CD8-positive, alpha-beta memory T cell (primary cell): ENCODE measurements at places on chromosomes 13 and 19.

- no peaks in the 10 kb centered on the region for H3K36me3 ChIP-seq
- H3K27me3 ChIP-seq: no peaks in the 10 kb centered on the region
- H3K4me1 ChIP-seq: no peaks in the 10 kb centered on the region
- no peak overlapping the region for H3K27ac ChIP-seq
- no peak for DNase-seq
- no peak overlapping the region for H3K4me3 ChIP-seq
These were observed 144.1 kb downstream of the DPF1 start for GRCh38 chr19:38079926-38080380.

DNA sequence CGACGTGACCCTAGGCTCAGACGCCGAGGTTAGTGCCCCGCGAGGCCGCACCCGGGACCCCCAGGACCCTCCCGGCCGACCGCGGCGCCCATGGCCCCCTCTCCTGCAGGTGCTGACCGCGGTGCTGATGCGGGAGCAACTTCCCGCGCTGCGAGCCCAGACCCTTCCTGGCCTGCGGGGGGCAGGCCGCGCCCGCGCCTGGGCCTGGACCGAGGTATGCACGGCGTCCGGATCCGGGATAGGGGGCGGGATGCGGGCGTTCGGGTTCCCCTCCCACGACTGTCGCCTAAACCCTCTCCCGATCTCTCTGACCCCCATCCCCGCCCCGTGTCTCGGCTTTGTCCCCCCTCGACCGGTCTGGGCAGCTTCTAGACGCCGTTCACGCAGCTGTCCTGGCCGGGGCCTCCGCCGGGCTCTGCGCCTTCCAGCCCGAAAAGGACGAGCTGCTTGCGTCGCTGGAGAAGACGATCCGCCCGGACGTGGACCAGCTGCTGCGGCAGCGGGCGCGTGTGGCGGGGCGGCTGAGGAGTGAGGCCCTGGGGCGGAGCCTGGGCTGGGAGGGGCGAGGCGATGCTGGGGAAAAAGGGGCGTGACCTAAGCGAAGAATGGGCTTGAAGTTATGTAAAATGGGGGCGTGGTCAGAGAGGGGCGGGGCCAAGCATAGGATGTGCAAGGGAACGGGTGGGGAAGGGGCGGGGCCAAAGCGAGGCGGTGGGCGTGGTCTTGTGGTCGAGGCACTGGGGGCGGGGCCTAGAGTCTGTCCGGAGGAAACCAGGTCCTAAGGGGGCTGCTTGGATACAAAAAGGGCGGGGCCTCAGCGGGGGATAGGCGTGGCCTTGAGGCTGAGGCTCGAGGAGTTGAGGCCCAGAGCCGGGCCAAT, 16.0 kb upstream of the COLGALT1 start:
- peaks cover 10% of the 10 kb centered on the region for H3K4me1 ChIP-seq
- no peak overlapping the region for H3K27ac ChIP-seq
- H3K4me3 ChIP-seq: peak overlapping the region; percentile 66
- no peaks in the 10 kb centered on the region for H3K27me3 ChIP-seq

- DNase-seq: no peak
- H3K27me3 ChIP-seq: no peaks in the 10 kb centered on the region
- no peaks in the 10 kb centered on the region for H3K36me3 ChIP-seq
- no peak overlapping the region for H3K4me3 ChIP-seq
- H3K4me1 ChIP-seq: no peaks in the 10 kb centered on the region
- no peak overlapping the region for H3K27ac ChIP-seq
These were observed 65.8 kb downstream of the MRPL57 start for GRCh38 chr13:21242236-21242635.

- DNase-seq: no peak
- H3K4me1 ChIP-seq: peaks cover 9% of the 10 kb centered on the region
- no peak overlapping the region for H3K4me3 ChIP-seq
- peaks cover 5% of the 10 kb centered on the region for H3K27me3 ChIP-seq
These were observed 22.9 kb downstream of the ZNF114 start for GRCh38 chr19:48292798-48293197.

DNA sequence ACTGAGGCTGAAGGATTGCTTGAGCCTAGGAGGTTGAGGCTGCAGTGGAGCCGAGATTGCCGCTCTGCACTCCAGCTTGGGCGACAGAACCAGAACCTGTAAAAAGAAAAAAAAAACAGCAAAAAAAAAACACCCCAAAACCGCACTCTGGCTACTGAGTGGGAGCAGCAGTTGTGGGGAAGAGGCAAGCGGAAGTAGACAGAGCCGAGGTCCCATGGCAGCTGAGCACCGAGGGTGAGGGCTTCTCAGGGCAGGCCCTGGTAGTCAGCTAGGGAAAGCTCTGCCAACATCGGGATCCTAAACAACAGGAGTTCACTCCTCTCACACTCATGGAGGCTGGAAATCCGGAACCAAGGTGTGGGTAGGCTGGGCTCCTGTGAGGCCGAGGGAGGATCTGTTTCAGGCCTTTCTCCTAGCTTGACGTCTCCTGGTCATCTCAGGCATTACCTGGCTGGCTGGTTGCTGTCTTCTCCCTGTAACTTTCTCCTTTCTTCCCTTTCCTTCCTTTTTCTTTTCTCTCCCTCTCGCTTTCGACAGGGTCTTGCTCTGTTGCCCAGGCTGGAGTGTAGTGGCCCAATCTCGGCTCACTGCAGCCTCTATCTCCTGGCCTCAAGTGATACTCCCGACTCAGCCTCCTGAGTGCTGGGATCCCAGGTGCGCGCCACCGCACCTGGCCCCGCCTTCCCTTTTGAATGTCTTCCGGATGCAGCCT, 15.8 kb upstream of the LATS2 start:
- H3K27ac ChIP-seq: no peak overlapping the region
- H3K4me1 ChIP-seq: peaks cover 12% of the 10 kb centered on the region
- H3K36me3 ChIP-seq: no peaks in the 10 kb centered on the region

GRCh38 chr13:66509175-66509574, 721.0 kb downstream of the PCDH9 start:
- no peak overlapping the region for H3K27ac ChIP-seq
- DNase-seq: no peak
- no peaks in the 10 kb centered on the region for H3K36me3 ChIP-seq
- no peaks in the 10 kb centered on the region for H3K4me1 ChIP-seq
- H3K4me3 ChIP-seq: no peak overlapping the region

- H3K36me3 ChIP-seq: no peaks in the 10 kb centered on the region
- DNase-seq: no peak
- H3K27ac ChIP-seq: no peak overlapping the region
- H3K4me1 ChIP-seq: no peaks in the 10 kb centered on the region
- H3K27me3 ChIP-seq: no peaks in the 10 kb centered on the region
These were observed 110.3 kb upstream of the ABCC4 start for GRCh38 chr13:95411428-95412040.

GRCh38 chr19:40607311-40608239, 6.4 kb downstream of the LTBP4 start:
- H3K27ac ChIP-seq: no peak overlapping the region
- no peaks in the 10 kb centered on the region for H3K27me3 ChIP-seq
- no peak overlapping the region for H3K4me3 ChIP-seq
- H3K4me1 ChIP-seq: peaks cover 68% of the 10 kb centered on the region

DNA sequence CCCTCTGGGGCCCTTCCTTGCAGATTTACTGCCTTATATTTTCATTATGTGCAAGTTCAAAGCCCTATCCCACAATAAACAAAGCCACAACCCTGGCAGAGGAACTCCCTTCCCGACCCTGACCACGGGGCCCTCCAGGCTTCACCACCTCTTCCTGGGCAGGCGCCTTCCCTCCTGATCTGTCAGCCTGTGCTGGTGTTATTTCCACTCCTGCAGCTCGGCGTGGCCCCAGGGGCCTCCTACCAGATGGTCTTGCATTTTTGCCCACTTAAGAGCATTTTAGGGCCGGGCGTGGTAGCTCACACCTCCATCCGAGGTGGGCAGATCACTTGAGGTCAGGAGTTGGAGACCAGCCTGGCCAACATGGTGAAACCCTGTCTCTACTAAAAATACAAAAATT, 22.8 kb downstream of the SLC15A1 start:
- no peak overlapping the region for H3K4me3 ChIP-seq
- DNase-seq: no peak
- H3K36me3 ChIP-seq: no peaks in the 10 kb centered on the region
- no peaks in the 10 kb centered on the region for H3K4me1 ChIP-seq
- H3K27ac ChIP-seq: no peak overlapping the region

- no peak overlapping the region for H3K4me3 ChIP-seq
- H3K4me1 ChIP-seq: peaks cover 14% of the 10 kb centered on the region
- DNase-seq: no peak
- H3K27ac ChIP-seq: no peak overlapping the region
These were observed 4.7 kb downstream of the EEF1AKMT1 start for GRCh38 chr13:20769091-20769490.

- no peak overlapping the region for H3K4me3 ChIP-seq
- no peak overlapping the region for H3K27ac ChIP-seq
- peaks cover 12% of the 10 kb centered on the region for H3K36me3 ChIP-seq
These were observed 6.8 kb downstream of the FIZ1 start for GRCh38 chr19:55592391-55593090.

GRCh38 chr19:35478794-35479677, 11.2 kb downstream of the KRTDAP start:
- H3K4me3 ChIP-seq: no peak overlapping the region
- no peak for DNase-seq
- no peaks in the 10 kb centered on the region for H3K27me3 ChIP-seq
- H3K36me3 ChIP-seq: no peaks in the 10 kb centered on the region
- H3K4me1 ChIP-seq: no peaks in the 10 kb centered on the region
- H3K27ac ChIP-seq: no peak overlapping the region

DNA sequence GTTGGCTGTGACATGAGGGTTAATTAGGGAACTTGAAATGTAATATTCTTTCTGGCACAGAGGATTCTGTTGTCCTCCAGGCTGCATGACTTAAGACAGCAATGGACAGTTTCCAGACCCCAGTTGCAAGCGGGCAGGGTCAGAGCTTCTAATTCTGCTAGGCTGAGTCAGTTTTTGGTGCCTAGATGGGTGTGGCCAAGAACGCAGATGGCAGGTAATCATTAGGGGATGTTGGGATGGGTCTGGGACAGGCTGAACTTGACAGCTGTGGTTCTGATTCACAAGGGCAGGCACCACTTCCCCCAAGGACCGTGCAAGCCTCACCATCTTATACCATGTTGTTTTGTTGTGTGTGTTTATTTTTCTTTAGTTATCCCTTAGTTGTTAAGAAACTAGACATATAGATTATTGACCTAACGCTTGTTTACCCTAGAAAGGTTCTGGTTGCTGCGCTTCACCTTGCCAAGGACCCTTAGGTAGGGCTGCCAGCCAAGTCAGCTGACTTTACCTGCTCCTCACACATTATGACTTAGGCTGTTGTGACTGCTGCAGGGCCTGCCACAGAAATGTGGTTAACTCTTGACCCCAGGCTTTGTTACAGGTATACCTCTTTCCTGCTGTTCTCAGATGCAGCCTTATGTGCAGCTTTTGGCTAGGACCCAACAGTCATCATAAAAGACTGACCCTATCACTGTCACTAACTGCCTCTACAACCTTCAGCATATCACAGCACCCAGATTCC, 117.7 kb upstream of the KLF12 start:
- DNase-seq: no peak
- no peak overlapping the region for H3K27ac ChIP-seq

DNA sequence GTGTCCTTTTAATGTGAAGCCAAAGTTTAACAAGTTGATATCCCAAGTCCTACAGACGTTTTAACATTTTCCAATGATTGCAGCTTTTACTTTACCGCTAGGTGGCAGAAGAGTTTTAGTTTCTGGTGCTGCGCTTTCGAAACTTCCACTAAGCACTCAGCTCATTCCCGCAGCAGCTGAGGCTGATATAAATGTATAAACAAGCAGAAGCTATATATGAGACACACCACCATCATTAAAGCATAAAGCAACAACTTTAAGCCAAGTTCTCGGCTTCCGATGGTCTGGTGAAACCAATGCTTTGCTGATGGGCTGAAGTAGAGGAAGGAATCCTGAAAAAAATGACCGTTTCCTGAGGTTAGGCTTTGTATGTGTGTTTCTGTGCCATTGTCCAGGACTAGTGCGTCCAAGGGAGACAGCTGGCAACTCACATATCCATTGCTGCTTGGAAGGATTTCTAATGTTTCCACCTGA, 753.9 kb downstream of the OLFM4 start:
- no peak overlapping the region for H3K27ac ChIP-seq
- no peak for DNase-seq
- H3K36me3 ChIP-seq: no peaks in the 10 kb centered on the region
- H3K4me3 ChIP-seq: peak overlapping the region; percentile 21
- no peaks in the 10 kb centered on the region for H3K27me3 ChIP-seq
- H3K4me1 ChIP-seq: no peaks in the 10 kb centered on the region

DNA sequence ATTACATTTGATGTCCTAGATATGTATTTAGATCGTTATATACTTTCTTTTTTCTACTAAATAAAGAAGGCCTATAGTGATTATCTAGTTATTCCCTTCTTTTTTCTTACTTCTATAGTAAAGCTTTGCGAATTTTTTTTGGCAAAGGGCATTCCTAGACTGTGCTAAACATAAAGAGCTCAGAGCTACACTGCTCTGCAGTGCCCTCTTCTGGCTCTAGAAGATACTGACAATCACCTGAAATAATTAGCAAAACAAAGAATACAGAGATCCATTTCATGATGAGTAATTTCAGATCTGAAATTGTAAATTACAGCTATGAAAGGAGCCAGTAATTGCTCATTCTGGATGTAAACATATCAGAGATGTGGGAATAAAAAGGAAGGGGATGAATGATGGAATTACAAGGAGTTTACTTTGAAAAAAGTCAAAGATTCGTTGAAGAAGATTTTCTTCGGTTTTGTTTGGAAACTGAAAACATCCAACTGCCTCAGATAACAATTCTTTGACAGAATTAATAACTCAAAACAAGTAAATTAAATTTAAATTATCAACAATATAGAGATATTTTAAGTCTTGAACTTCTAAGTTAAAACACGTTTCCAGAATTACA, 288.5 kb downstream of the NALCN start:
- no peaks in the 10 kb centered on the region for H3K4me1 ChIP-seq
- no peak overlapping the region for H3K27ac ChIP-seq
- no peaks in the 10 kb centered on the region for H3K36me3 ChIP-seq
- H3K27me3 ChIP-seq: no peaks in the 10 kb centered on the region
- no peak overlapping the region for H3K4me3 ChIP-seq
- no peak for DNase-seq

DNA sequence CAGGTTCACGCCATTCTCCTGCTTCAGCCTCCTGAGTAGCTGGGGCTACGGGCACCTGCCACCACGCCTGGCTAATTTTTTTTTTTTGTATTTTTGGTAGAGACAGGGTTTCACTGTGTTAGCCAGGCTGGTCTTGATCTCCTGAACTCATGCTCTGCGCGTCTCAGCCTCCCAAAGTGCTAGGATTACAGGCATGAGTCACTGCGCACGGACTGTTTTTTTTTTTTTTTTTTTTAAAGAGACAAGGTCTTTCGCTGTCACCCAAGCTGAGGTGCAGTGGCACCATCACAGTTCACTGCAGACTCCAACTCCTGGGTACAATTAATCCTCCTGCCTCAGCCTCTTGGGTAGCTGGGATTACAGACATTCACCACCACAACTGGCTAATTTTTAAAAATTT, 8.2 kb upstream of the ADAMTS10 start:
- DNase-seq: no peak
- H3K27me3 ChIP-seq: no peaks in the 10 kb centered on the region
- H3K27ac ChIP-seq: no peak overlapping the region

DNA sequence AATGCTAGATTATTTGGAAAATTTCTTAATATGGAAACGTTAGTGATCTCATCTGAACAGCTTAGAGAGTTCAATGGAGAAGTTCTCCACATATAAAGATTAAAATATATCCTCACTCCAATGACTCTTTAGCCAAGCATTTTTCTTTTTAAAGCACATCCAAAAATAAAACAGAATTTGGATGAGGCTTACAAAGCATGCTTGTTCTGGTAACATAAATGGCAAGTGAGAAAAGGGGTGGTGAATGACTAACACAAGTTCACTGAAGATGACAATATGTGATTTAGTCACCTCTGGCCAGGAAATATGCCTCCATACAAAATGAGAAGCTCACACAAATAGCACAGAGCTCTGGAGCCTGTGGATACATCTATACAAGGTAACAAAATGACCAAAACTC, 253.0 kb downstream of the PCDH20 start:
- H3K4me3 ChIP-seq: no peak overlapping the region
- H3K27ac ChIP-seq: no peak overlapping the region
- no peak for DNase-seq
- H3K4me1 ChIP-seq: no peaks in the 10 kb centered on the region
